ENCODE measurements at places on chromosomes 6 and 20. TPM values are rescaled to one million over a fixed set of nuclear protein-coding genes. Genes with fewer than 3 reads are reported as not detected.

DNA sequence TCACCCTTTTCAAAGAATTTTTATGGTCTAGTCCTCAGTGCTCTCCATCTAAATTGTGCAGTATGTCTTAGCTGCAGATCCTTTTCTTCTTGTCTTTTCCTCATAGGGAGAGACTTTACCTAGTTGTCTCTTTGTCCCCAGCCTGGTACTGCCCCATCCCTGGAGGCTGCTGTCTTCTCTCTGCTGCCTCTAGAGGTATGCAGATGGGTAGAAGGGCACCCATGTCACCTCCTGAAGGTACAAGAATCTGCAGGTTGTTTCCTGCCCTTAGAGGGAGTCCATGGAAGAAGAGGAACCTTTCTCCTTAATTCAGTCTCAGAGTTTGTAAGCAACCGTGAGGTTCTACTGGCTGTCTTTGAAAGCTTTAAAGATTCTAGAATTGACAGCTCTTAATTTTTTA lies 39.1 kb downstream of the MCM8 start:
- no peaks in the 10 kb centered on the region for H3K27me3 ChIP-seq
- H3K4me3 ChIP-seq, result no peak overlapping the region
- H3K27ac ChIP-seq, result no peak overlapping the region
- H3K36me3 ChIP-seq, result no peaks in the 10 kb centered on the region
- H3K4me1 ChIP-seq, result no peaks in the 10 kb centered on the region

SUMO4 gene
- 0.09 TPM for polyA plus RNA-seq

DNA sequence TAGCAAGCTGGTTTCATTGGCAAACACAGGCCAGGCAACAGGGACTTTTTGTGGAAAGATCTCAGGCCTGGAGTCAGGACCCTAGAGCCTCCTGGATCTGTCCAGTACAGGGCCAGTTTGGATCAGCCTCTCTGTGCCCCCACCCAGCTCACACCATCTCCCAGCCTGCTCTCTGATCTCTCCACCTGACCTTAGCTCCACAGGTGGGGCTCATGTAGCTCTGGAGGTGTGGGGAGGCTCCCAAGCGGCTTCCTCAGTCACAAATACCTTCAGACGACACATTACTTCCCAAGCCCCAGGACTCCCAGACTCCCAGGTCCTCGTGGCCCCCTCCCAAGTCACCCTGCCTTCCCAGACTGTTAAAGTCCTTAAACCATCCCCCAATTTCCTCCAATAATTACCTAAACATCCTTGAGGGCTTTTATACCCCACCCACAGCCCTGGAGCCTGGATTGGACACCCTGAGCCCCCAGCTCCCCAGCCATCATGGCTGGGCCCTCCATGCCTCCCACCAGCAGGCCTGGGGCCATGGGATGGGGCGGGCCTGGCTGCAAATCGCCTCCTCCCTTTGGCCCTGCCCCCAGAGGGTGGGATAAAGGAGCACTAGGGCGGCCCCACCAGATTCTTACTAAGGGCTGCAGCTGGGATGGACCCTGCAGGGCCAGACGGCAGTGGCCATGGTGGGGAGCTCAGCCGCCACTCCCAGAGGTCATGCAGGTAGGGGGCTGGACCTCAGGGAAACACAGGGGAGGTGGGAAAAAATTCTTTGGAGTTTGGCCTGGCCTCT lies 15.9 kb upstream of the FANCE start:
- no peaks in the 10 kb centered on the region for H3K4me1 ChIP-seq
- H3K27ac ChIP-seq, result no peak overlapping the region
- no peak for DNase-seq
- no peak overlapping the region for H3K4me3 ChIP-seq

DNA sequence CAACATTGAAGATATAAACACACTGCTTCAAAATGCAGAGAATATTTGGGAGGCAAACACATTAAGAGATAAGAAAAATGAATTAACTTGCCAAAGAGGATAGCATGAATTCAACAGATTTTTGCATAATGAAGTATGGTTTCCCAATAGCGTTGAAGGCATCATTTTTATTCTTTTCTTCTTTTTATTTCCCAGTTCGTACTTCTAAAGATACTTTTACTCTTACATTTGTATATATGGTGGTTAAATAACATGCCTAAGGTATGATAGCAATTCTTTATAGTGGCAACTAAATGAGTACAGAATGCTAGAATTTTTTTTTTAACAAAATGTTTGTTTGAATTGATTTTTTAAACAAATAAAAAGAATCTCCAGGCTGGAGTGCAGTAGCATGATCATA lies 473.4 kb upstream of the MARCKS start:
- DNase-seq, result no peak
- no peak overlapping the region for H3K27ac ChIP-seq
- no peaks in the 10 kb centered on the region for H3K4me1 ChIP-seq
- H3K4me3 ChIP-seq, result no peak overlapping the region
- no peaks in the 10 kb centered on the region for H3K36me3 ChIP-seq

DNA sequence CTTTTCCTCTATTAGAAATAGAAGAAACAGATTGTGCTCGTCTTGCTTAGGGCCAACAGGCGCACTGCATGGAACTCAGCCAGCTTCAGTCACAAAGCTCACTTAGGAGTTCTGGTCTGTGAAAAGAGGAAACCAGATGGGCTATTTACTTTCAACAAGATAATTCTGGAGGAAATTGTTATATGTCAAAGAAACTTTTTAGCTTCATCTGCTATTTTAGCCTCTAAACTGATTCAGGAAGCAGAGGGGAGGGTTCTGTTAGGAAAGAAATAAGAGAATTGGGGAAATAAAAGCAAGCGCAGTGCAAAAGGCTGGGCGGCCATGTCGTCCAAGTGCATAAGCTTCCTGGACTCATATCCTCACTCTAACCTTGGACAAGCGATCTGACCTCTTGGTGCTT lies 21.3 kb downstream of the PRKN start:
- peak overlapping the region; percentile 12 for H3K4me3 ChIP-seq
- no peaks in the 10 kb centered on the region for H3K36me3 ChIP-seq
- no peak overlapping the region for H3K27ac ChIP-seq
- H3K4me1 ChIP-seq, result peaks cover 4% of the 10 kb centered on the region
- no peak for DNase-seq

KCNQ5 gene
- 0.07 TPM for polyA plus RNA-seq

DNA sequence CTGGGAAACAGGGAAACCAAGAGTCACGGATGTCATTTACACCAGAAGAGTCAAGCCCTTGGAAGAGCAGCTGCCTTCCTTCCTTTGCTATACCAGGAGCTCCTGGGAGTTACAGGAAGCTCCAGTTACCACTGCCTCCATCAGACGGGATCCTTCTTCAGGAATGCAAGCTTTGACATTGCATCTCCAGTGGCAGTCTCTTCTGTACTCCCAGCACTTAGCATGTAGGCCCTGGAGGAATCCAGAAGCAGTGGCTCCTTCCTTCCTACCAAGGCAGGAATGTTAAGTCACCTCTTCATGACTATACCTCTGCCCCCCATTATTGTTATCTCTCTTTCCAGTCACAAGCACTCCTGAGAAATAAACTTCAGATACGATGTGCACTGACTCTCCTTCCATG lies 836.0 kb downstream of the MAFB start:
- no peak for DNase-seq
- H3K4me1 ChIP-seq, result no peaks in the 10 kb centered on the region
- H3K36me3 ChIP-seq, result no peaks in the 10 kb centered on the region
- no peak overlapping the region for H3K4me3 ChIP-seq

DNA sequence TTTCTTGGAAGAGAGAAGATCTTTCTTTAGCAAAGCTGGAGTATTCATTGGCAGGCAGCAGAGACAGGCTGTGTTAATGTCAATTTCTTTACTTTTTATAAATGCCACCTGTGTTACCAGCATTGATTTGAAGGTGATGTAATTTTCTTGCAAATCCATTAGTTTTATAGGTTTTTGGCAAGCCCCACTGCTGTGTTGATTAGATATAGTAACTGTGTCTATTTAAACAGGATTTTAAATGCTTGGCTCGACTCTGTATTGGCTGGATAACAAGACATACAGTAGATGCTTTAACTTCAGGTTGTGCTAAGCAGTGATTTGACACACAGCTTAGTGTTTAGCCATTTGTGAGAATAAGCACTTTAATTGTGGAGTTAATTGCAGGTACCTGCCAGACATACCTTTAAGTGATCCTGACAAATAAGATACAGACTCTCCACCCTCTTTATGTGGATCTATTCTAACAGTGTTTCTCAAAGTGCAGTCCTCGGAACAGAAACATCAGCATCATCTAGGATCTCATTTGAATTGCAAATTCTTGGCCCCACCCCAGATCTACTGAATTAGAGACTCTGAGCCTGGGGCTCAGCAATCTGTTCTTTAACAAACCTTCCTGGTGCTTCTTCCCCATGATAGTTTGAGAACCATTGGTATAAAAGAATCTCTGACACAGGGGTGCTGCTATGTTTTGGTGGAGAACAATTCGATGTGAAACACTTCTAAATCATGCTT lies 397.5 kb downstream of the HDGFL1 start:
- no peak for DNase-seq
- no peak overlapping the region for H3K27ac ChIP-seq
- H3K4me1 ChIP-seq, result no peaks in the 10 kb centered on the region
- H3K27me3 ChIP-seq, result no peaks in the 10 kb centered on the region

TMEM170B gene
- 1.5 TPM for polyA plus RNA-seq

DNA sequence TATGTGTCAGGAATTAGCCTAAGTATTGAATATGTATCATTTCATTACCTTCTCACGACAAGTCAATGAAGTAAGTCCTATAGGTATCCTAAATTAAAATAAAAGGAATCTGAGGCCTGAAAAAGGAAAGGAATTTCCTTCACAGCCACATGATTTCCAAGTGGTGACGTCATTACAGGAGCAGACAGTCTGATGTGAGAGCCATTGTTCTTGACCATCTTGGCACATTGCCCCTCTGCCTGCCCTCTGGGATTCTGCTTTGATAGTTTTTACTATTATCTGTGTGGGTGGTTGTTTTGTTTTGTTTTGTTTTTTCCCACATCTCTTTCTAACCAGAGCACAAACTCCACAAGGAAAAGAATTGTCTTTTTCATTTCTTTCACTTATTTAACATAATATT lies 219.8 kb upstream of the UFL1 start:
- peak overlapping the region; percentile 60 for H3K27ac ChIP-seq
- H3K4me3 ChIP-seq, result no peak overlapping the region
- DNase-seq, result no peak
